ENCODE measurements at places on chromosomes 7 and 10. TPM values are rescaled to one million over a fixed set of nuclear protein-coding genes. Genes with fewer than 3 reads are reported as not detected.

- DNase-seq: no peak
These were observed 349.7 kb downstream of the KIF20B start for GRCh38 chr10:90051053-90051452.

- no peak for DNase-seq
These were observed 59.5 kb upstream of the C1QL3 start for GRCh38 chr10:16581202-16581601.

- no peak for DNase-seq
These were observed 105.6 kb downstream of the CTBP2 start for GRCh38 chr10:125054669-125055268.

- DNase-seq: no peak
These were observed 31.3 kb upstream of the ZNF273 start for GRCh38 chr7:64871761-64872160.

GRCh38 chr10:73211106-73211811 is 35.8 kb downstream of the DNAJC9 start:
- DNase-seq: no peak

GRCh38 chr7:28199021-28199510 is 18.5 kb upstream of the JAZF1 start:
- DNase-seq: no peak

GRCh38 chr10:128047351-128047750 is 78.9 kb downstream of the MKI67 start:
- DNase-seq: peak; percentile 82

DNA sequence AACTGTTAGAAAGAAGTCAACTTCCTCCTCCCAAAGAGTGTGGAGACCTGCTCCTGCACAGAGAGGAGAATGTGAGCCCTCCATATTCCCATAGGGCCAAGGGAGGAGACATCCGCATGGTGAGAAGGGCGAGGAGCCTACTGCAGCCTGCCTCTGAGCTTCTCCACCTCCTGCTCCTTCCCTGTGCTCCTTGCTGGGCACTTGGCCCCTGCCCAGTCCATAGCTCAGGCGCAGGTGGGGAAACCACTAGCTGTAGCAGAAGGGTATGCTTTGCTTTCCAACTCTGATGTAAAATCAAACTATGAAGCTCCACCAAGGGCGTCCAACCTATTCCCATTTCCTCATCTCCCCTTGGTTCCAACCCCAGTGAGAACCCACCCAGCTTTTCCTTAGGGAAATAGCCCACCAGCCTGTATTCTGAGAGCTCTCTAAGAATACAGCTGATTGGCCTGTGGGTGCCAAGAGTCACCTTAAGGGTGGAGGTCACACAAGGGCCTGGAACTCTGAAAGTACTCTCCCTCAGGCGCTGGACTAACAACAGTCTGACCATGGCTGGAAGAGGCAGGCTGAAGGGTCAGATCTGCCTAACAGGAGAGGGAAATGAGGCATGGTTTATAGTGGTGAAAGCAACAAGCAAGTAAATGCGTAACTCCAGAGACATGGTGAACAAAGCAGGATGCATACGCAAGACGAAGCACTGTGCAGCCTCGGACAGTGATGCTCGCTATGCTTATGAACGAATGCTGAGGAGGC is 13.9 kb downstream of the ZNF488 start:
- no peak for DNase-seq

DNA sequence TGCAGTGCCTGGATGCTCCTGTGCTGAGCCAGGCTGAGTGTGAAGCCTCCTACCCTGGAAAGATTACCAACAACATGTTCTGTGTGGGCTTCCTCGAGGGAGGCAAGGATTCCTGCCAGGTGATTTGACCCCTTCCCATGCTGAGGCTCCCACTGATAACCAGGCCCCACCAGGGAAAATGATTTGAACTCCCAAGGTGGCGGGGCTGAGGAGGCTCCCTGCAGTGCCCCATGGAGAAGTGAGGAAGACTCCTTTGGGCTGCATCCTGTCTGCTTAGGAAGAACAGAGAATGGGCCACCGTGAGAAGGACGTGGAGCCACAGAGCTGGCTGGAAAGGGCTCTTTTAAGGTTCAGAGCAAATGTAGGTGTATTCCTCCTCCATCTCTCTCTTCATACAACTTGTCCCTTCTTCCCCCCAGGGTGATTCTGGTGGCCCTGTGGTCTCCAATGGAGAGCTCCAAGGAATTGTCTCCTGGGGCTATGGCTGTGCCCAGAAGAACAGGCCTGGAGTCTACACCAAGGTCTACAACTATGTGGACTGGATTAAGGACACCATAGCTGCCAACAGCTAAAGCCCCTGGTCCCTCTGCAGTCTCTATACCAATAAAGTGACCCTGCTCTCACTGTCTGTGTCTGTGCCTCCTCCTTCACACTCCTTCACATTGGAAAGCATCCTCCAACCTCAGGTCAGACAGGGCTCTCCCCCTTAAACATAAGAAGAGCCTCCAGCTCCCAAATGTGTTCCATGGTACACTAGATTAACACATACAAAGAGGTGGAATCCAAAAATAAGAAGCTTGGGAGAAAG is 3.4 kb downstream of the PRSS2 start:
- DNase-seq: no peak

- no peak for DNase-seq
These were observed 729.4 kb downstream of the SORCS1 start for GRCh38 chr10:106435081-106435480.

DNA sequence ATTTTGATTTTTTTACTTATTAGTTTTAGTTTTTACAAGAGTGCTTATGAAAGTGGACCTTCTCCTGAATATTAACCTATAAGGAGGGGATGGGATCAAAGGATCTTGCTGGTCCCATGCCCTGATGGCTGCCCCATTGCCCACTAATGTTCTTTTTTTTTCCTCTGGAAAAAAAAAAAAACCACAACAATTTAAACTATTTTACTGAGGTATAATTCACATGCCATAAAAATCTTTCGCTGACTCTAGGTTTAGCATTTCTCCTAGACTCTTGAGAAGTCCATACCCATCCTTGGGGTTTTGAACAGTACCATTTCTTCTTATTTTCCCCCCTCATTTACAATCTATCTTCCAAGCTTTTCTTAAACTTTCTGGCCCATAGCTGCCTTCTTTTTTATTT is 481.8 kb downstream of the TFEC start:
- DNase-seq: no peak

GRCh38 chr7:41193738-41194282 is 509.1 kb downstream of the INHBA start:
- no peak for DNase-seq

DNA sequence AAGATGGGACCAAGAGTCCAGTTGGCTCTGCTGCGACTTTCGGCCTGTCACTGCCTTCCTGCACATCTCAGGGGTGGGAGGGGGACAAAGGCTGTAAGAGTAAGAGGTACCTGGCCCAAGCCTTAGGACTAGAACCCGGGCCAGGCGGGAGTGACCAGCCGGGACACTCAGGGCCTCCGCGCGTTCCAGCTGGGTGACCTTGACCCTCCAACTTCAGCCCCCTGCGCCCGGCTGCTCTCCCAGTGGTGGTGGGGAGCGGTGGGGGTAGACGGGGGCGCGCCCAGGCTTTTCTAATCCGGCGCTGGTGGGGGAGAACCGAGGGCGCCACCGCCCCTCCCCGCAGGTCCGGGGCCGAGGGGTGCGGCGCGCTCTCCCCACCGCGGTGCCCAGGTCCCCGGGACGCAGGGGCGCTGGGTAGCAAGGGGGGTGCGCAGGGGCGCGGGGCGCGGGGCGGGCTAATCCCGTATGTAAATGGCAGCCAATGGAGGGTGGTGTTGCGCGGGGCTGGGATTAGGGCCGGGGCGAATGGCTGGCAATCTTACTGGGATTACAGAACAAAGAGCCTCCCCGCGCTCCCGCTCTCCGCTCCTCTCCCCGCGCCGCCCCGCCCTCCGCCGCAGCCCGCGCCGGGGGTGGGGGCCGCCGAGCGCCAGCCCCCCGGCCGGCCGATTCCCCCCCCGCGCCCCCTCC is at the start of gene GTF2IRD1:
Gene GTF2IRD1, plus strand, starts transcription at position 585 of the 690 bp plus-strand sequence. CDS start 54,175 bp downstream, outside the sequence.
- peak; percentile 65 for DNase-seq

DNA sequence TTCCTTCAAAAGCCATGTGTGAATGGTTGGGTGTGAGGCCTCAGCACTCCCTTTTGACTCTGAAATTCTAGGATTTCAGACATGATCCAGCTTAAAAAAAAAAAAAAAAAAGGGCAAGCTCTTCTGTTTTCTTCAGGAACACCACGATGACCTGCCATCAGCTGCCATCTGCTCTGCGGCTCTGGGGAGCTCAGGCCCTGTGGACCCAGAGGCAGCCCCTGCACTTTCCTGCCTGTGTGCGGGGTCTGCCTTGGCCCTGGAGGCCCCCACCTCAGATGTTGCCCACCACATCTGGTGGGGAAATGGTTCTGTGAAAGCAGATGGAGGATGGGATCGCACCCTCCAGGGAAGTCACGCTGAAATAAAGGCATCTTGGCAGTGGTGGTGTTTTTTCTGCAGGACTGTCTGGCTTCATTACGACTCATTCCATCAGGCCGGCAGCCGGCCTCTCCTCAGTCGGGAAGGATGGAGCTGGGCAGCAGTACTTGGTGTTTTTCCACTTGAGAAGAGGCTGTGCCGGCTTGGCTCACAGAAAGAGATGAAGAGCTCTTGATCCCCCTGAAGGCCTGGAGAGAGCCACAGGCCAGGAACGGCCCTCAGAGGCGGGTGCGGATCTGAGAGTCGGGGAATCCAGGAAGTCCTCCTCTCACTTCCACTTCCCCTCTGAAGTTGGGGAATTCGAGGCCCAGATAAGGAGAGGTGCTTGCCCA is 66.1 kb upstream of the AQP1 start:
- no peak for DNase-seq

GRCh38 chr10:3478153-3478552 is 305.6 kb upstream of the PITRM1 start:
- no peak for DNase-seq

DNA sequence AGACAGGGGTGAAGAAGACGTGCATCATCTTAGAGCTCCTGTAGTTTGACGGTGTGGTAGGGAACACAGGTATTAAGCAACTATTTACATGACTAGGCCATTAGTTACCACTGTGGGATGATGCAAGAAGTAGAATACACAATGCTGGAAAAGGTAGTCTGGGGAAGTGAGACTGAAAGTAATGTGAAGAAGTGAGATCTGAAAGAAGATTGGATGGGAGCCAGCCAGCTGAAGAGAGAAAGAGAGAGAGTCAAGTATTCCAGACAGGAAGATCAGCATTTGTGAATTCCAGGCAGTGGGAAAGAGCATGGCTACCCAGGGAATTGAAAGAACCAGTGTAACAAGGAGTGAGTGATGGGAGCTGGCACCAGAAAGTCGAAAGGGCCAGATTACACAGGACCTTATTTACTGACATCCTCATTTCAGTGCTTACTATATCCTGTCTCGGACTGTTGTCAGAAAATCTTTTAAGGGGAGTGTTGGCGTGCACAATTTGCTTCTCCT is 4.0 kb upstream of the CFAP58 start:
- DNase-seq: peak; percentile 13

GRCh38 chr10:49217645-49218044 is 29.5 kb upstream of the TMEM273 start:
- DNase-seq: no peak

DNA sequence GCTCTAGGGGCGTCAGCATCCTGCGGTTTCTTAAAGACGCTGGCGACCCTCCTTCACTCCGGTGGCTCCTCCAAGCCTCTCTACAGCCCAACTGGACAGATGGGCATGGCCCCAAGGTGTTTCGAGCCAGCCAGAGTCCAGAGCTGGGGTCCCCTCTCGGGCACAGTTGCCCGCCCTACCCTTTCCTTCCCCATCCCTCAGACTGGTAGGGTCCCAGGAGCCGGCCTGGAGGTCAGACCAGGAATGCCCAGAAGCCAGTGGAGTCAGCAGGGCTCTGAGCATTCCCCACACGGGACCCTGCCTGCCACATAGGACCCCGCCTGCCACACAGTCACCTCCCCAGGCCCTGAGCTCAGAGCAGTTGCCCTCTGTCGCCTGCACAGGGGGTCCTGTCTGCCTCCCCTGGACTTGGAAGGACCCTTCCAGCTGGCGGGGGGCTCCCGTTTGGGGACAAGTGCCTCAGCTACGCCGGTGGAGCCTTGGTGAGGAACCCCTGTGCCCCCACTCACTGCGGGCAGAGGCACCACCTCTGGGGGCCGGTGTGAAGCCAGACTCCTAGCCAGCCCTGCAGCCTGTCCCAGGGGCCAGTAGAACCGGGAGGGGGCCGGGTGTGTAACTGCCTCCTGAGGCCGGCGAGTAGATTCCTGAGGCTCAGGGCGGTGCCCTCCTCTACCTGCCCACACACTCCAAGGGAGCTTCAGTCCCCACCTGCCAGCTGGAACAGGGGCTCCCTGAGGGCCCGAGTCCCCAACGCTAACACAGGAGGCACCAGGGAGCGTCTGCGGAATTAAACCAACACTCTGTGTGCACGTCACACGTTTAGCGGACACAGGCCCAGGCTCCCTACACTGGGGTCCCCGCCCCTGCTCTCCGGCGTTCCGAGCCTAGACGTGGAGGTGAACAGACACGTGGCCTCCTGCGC is 19.4 kb upstream of the PDGFA start:
- DNase-seq: peak; percentile 61

DNA sequence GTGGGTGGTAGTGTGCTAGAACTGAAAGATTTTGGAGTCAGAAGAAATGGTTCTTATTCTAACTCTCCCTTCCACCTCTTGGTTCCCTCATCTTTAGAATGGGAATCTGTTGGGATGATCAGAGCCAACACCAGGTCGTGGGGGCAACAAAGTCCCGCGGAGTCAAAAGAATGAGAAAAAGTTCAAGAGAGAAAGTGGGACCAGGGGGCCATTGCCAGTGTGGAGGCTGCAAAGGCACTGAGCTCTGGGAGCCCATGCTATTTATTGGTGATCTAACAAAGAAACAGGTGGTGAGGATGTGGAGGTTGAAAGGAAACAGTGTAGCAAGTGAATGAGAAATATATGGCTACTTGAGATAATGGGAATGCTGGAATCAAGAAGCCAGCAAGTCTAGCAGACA is 29.4 kb downstream of the AGAP4 start:
- no peak for DNase-seq

DNA sequence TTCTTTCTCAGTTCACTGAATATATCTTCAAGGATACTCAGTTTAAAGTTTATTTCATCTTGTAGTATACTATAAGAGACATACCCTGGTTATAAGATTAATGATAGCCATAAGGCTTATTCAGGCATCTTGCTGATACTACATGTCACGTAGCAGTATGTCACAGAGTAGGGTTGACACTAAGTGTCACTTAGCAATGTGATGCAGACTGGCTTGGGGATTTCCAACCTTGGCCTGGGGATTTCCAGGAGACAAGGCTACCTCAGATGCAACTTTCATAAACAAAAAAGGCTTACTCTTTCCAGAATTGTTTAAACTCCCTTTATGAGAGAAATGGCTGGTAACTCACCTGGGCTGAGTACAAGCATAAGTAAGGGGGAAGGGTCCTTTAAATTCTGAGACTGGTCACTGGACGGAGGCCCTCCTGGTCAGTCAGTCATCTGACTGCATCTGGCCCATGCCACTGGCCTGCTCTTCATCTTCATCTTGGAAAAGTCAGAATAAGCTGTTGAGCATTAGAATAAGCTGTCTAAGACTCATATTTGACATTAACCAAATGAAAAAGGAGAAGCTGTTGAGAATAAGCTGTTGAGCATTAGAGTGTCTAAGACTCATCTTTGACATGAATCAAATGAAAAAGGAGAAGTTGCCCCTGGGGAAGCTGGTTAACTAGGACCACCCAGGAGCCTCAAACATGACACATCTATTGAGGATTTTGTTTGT is 9.5 kb downstream of the SLC13A1 start:
- peak; percentile 14 for DNase-seq

- no peak for DNase-seq
These were observed 455.4 kb upstream of the NFE2L3 start for GRCh38 chr7:25696571-25696970.

BMS1 gene
- 25.9 TPM for total RNA-seq

HOXA9 gene
- total RNA-seq: 2.5 TPM

RAMP3 gene
- not detected for total RNA-seq

C10orf95 gene
- total RNA-seq: 0.57 TPM

TMEM236 gene
- 0.51 TPM for total RNA-seq

PLAU gene
- total RNA-seq: 706 TPM

KLHDC10 gene
- 35.3 TPM for total RNA-seq

CPA4 gene
- not detected for total RNA-seq

H2BK1 gene
- total RNA-seq: not detected

MBLAC1 gene
- 1.2 TPM for total RNA-seq
